Aorta (tissue), 5 donors: ENCODE measurements at places on chromosomes 12 and 14. TPM values are rescaled to one million over a fixed set of nuclear protein-coding genes. Genes with fewer than 3 reads are reported as not detected.

- DNase-seq = no peak
Measured at GRCh38 chr14:50677527-50678063, 9.5 kb upstream of the SAV1 start.

Gene MOK
- polyA plus RNA-seq = 10.8 TPM

Gene TAS2R8
- not detected for polyA plus RNA-seq

- no peak for DNase-seq
Measured at GRCh38 chr14:34568803-34569202, 29.3 kb upstream of the EAPP start.

Gene SCN8A
- under 0.01 TPM for polyA plus RNA-seq

DNA sequence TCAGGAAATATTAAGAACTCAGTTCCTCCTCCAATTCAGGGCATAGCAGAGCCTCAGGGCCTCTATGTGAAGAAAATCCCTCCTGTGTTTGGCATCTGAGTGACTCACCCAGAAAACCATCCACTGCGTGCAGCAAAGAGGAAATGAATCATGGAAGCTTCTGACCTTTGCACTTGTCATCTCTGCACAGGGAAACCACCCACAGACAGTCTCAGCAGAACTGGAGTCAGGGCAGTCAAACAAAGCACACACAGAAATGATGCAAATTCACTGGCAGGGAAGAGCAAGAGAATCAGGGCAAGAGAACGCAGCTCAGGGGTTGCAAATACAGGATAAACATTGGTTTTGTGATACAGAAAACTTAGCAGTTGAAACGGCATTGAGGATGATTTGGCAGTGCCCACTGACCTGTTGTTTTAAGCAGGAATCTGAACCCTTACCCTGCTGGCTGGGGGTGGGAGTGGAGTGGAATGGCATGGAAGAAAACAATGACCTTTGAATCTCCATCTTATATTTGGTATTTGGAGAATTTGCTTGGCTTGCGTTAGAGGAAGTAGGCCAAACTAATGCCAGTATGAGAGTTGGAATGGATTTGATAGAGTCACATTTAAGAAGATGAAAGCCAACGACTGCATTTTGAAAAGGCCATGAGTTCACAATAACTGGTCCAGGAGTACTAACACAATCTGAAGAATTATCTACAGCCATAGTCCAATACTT is 53.5 kb downstream of the PHLDA1 start:
- no peak for DNase-seq

DNA sequence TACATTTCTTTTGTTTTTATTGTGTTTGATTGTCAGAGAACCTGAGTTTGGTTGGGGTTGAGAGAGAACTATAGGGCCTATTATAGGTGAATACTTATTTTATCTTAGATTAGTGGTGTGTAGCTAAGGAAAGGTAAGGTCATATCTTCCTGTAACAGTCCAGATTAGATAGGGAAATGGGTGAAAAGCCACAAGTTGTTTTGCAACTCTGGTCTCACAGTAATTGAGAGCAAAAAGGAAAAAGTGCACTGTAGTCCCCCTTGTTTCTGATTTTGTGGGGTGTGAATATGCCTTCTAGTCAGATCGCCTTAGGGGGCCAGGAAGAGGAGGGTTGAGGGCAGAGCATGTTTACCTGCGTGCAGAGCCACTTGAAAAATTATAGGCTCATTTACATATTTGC is 8.9 kb downstream of the MSRB3 start:
- DNase-seq = no peak

DNA sequence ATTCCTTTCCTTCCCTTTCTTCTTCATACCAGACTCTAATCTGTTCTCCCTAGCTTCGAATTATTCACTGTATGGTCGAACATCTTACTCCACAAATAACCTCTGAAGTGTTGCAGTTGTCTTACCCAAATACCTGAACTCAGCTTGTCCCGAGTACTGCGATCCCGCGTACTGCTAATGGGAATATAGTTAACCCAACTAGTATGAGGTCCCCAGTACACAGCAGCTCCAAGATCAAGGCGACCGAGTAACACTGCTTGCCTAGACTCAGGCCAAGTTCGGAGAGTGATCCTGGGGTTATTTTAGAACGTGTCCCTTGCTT is 462 bp upstream of the ETNK1 start:
- DNase-seq = no peak

Gene KHNYN
- polyA plus RNA-seq = 34.7 TPM

Gene SDR9C7
- polyA plus RNA-seq = 0.18 TPM

GRCh38 chr12:26768611-26769603 is 64.1 kb downstream of the ITPR2 start:
- no peak for DNase-seq

Gene FOXG1
- polyA plus RNA-seq = not detected

- DNase-seq = no peak
Measured at GRCh38 chr12:121465921-121466793, 66.2 kb downstream of the RNF34 start.

- no peak for DNase-seq
Measured at GRCh38 chr14:95668235-95668772, 17.9 kb upstream of the TCL1B start.

- DNase-seq = no peak
Measured at GRCh38 chr12:57142727-57143126, 4.7 kb downstream of the LRP1-AS start.

GRCh38 chr14:104770851-104771272 is 17.9 kb downstream of the SIVA1 start:
- DNase-seq = no peak

- DNase-seq = peak; percentile 70
Measured at GRCh38 chr12:79451978-79452377, 238.8 kb downstream of the PAWR start.

DNA sequence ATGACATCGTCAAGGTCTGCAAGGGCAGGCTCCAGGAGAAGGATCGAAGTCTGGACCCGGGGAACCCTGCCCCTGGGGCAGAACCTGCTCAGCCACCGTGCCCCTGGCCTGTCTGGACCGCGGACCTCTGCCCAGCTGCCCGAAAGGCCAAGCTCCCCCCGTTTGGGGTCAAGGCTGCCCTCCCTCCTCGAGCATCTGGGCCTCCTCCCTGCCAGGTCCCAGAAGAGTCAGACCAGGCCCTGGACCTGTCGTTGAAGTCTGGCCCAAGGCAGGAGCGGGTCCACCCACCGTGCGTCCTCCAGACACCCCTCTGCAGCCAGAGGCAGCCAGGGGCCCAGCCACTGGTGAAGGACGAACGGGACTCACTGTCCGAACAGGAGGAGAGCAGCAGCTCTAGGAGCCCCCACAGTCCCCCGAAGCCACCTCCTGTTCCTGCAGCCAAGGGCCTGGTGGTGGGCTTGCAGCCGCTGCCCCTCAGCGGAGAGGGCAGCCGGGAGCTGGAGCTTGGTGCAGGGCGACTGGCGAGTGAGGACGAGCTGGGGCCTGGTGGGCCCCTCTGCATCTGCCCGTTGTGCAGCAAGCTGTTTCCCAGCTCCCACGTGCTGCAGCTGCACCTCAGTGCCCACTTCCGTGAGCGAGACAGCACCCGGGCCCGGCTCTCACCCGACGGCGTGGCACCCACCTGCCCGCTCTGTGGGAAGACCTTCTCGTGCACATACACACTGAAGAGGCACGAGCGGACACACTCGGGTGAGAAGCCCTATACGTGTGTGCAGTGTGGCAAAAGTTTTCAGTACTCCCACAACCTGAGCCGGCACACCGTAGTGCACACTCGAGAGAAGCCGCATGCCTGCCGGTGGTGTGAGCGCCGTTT is 856 bp downstream of the ZBTB42 start:
- DNase-seq = peak; percentile 54

Gene GDF3
- not detected for polyA plus RNA-seq

DNA sequence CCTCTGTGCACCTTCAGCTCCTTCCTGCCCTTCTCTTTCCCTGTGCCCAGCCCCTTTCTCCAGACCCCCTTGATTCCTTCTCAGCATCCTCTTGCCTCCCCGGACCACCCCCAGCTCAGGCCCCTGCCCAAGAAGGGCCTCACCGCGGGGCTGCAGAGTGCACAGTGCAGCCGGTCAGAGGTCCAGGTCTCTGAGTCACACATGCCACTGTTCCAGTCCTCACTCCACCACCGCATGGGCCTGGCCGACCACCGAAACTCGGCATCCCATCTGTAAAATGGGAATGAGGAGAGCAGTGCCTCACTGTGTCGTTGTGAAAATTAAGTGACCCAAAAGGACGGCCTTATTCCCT is 13.3 kb downstream of the BDKRB1 start:
- no peak for DNase-seq

- DNase-seq = no peak
Measured at GRCh38 chr14:65106736-65107135, 4.4 kb upstream of the MAX start.

Gene MUCL1
- not detected for polyA plus RNA-seq

Gene KLHL28
- polyA plus RNA-seq = 2.9 TPM

DNA sequence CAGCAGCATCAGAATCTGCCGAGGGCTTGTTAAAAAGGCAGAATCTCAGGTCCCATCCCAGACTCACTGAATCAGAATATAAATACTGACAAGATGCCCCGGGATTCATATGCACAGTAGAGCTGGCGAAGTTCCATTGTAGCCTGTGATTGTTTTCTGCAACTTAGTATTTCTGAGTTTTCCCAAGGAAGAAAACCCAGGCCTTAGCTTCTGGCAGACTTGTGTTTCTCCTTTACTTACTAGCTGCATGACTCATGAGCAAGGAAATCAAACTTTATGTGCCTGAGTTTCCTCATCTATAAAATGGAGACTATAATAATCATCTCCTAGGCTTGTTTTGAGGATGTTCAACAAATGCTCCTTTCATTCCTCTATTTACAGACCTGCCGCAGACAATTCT is 278.5 kb upstream of the PLEKHG7 start:
- DNase-seq = no peak

Gene HPD
- polyA plus RNA-seq = 14.4 TPM

GRCh38 chr12:52351196-52352059 is 15.9 kb downstream of the KRT85 start:
- peak; percentile 79 for DNase-seq
